ENCODE measurements at places on chromosomes 1 and 21.
A peak's percentile ranks its signal among the peaks of the same experiment; 100 is the strongest.

GRCh38 chr1:19370453-19371170, 58.5 kb downstream of the SLC66A1 start:
- no peak for DNase-seq

DNA sequence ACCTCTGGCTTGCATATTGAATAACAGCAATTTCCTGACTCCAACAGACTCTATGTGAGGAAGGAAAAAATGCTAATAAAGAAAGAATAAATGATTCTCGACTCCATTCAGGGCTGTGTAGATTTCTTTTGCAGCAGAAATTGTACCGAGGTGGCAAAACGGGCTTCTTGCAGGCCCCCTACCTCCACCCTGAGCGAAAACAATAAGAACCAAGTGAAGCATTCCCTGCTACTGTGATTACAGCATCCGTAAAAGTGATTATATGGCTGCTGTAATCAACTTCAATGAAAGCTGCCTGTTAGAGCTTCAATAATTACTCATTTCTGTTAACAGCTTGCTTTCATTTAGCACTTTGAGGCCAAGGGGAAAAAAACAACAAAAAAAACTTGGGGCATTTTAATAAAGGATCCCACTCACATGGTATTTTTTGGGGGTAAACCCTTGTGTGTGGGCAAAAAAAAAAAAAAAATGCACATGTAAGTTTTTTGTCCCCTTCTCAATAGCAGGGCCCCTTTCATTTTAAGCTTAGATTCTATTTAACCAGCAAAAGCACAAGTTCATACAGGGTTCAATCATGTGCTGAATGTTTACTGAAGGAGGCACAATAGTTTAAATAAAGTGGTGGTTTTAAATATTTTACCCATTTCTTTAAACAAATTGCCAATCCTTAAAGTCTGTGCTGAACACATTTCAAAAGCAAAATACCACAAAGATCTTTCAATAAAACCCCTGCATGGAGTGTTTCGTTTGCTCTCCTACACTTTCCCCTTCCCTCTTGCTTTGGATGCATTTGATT, 271.6 kb downstream of the LMO4 start:
- no peak for DNase-seq

DNA sequence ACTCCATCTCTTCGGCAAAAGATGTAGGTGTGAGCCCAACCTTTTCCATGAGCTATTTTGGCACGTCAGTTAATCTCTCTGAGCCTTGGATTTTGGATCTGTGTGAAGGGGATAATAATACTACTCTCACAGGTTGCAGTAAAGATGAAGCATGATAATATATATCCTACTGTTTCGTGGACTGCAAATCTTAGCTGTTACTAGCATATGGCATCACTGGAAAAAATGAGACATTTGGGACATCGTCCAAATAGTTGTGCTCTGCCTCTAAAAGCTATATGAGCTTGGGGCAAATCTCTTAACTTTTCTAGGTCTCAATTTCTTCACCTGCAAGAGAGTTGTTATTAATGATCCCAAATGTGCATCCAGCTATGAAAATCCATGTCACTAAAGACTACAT, 147.4 kb upstream of the ZRANB2 start:
- DNase-seq = no peak

DNA sequence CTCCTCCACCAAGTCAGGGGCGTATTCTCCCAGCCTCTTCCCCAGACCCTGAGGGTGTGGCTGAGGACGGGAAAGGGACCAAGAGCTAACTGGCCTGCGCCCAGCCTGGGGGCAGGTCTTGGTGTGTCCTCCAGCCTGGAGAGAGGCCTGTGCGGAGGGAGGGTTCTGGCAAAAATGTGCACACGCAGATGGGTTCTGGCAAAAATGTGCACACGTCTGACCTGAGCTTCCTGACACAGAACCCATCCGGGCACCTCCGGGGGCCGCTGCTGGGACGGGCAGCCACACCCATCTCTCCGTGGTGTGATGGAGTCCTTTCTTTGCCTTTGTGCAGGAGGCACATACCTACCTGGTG, 23.1 kb upstream of the PKP1 start:
- no peak for DNase-seq

DNA sequence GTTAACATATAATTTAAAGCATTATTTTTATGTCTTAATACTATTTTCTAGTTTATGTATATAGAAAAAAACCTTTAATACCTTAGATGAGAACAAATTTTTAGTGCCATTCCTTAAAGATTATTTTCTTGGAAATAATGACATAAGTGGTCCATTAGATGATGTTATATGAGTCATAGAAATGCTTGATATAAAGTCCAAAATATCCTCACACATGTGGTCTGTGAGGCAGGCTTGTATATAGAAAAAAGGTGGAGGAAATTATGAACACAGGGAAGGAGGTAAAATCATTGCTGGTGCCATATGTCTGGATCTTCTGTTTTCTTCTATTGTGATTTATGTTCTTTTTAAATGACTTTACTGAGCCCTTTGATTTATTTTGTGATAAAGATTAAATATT, 79.3 kb downstream of the MAP3K7CL start:
- no peak for DNase-seq

GRCh38 chr1:1039145-1039910, 19.4 kb downstream of the AGRN start:
- DNase-seq = no peak

- no peak for DNase-seq
These were observed 9.0 kb downstream of the TRAF5 start for GRCh38 chr1:211335522-211336157.

GRCh38 chr1:25051906-25052305, 121.8 kb upstream of the RUNX3 start:
- DNase-seq = no peak

- DNase-seq = no peak
These were observed 12.3 kb downstream of the BTBD19 start for GRCh38 chr1:44820328-44821239.

DNA sequence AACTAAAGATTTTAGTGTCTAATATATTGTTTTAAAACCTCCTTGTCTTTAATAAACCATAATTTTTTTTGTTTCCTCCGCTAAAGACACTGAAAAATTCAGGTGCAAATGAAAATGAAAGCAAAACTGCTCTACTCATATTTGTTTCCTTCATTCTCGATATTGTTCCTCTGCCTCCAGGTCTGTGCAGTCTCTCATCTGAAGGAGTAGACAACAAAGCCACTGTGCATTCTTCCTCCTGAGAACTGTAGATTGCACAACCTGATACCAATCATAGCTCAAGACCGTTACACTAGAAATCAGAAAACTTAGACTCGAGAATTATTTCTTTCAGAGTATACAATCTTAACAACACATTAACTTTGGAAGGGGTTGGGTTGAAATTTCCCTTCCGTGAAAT, 373.1 kb upstream of the CXADR start:
- DNase-seq = peak; percentile 7

- peak; percentile 1 for DNase-seq
These were observed 58.2 kb upstream of the ADAR start for GRCh38 chr1:154666051-154666790.

DNA sequence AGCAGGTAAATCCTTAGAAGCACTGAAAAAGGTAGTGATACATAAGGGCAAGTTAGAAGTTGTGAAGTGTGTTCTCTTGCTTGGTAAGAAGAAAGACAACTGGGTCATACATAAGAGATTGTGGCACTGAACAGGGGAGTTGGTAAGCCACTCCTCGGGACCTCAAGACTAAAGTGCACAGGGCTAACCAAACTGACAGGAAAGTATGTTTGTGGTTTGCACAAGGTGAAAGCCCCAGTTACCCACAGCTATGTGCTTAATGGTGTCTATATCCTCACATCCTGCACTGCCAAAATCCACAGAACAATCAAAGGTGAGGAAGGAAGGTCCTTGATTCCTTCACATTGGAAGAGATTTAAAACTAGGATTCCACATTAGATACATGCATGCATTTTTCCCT, 276.5 kb downstream of the DNM3 start:
- no peak for DNase-seq

DNA sequence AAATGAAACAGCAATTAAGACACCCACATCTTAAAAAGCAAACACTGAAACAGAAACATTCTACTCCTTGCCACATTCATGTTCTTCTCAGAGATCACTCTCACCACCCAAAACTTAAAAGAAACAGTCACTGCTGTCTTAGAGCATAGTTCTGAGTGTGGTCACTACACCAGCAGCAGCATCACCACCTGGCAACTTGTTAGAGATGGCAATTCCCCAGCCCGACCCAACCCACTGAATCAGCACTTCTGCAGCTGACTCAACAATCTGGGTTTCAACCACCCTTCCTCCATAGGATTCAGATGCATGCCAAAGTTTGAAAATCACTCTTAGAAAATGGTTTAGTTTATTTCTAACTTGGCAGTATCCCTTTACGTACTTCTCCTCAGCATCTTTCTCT, 126.1 kb downstream of the CDC42BPA start:
- peak; percentile 82 for DNase-seq

- no peak for DNase-seq
These were observed 51.9 kb upstream of the DMRTA2 start for GRCh38 chr1:50474859-50475809.

GRCh38 chr1:29756901-29757725, 520.8 kb downstream of the PTPRU start:
- no peak for DNase-seq

GRCh38 chr1:53662169-53662568, 76.8 kb downstream of the GLIS1 start:
- no peak for DNase-seq

- DNase-seq = peak; percentile 26
These were observed 30.0 kb downstream of the ADAMTS1 start for GRCh38 chr21:26815197-26815596.

- DNase-seq = no peak
These were observed 512.1 kb downstream of the LMO4 start for GRCh38 chr1:87840767-87841166.

- DNase-seq = peak; percentile 64
These were observed 4.9 kb downstream of the PTPN7 start for GRCh38 chr1:202155478-202156021.

DNA sequence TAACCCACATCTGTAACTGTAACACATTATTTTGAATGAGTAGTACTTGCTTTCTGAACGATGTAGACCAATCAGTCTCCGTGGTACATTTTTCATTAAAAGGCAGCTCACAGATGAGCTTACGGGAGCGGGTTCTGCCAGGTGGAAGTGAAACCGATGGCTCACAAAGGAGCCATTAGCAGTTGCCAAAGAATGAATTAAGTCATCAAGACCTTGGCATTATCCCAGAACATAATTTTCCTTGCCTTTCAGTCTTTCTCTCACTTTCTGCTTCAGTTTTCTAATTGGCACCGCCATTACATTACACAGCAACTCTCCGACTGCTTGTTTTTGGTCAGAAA, 33.5 kb upstream of the UTS2 start:
- DNase-seq = no peak

GRCh38 chr1:54223441-54224202, 23.7 kb downstream of the MRPL37 start:
- no peak for DNase-seq

DNA sequence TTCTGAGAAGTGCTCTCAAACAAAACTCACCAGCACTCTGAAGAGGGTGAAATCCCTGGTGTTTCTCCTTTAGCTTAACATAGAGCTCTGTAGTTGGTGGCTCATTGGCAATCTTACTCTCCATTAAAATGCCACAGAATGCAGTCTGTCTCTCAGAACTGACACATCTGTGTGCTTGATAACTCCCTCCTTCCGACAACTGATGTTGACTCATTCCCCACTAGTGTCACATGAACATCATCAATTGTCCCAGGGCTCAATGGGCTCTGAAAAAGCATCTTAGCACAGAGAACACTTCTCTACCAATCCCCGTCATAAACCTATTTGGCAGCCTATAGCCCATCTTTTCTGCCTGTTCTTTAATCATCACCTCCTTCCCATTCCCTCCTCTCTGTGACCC, 133.2 kb upstream of the ZC3H11B start:
- DNase-seq = no peak

GRCh38 chr21:41067709-41068108, 100.3 kb upstream of the BACE2 start:
- no peak for DNase-seq

DNA sequence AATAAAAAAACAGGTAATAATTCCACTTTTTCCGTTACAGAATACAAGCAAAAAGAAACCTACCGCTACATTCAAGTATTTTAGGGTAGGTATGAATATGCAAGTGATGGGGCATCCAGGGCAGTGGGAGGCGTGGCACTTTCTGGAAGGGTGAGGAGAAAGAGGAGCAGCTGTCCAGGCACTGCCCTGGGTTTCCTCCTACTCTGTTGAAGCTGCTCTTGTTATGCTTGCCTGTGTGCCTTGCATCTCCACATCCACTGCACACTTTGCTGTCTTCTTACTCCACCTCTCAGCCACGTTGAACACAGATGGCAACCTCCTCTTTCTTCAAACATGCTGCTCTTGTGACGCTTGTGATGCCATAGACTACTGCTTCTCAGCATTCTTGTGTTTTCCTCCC, 83.2 kb downstream of the RPE65 start:
- DNase-seq = no peak

DNA sequence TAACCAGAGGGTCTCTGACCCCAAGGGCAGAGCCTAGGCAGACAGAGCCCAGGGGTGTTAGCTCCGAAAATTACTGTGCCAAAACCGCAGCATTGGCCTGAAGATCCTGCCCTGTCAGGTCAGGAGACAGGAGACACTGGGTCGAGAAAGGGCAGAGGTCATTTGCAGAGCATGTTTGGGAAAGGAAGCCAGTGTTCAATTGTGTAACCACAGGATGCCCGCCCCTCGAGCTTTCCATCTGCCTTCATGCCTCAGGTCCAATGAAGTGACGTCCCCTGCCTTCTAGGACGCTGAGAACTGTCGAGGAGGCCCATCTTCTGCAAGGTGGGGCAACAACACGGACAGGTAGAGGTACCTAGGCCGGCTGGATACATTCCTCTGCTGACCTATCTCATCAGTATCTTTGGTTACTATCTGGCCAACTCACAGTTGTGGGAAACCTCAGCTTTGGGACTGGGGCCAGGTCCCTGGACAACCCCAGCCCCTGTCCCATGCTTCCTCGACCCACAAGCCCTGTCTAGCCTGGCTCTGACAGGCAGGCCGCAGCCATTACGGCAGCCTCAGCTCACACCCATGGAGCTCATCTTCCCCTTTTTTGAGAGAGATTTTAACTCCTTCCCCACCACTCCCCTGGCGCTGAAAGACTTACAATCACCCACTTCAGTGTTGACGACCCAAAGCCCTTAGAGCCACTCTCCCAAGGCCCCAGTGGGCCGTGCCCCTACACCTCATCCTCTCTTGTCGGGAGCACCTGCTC, 1.3 kb downstream of the ARL8A start:
- DNase-seq = no peak

- DNase-seq = no peak
These were observed 44.2 kb upstream of the PIGV start for GRCh38 chr1:26743426-26744059.

DNA sequence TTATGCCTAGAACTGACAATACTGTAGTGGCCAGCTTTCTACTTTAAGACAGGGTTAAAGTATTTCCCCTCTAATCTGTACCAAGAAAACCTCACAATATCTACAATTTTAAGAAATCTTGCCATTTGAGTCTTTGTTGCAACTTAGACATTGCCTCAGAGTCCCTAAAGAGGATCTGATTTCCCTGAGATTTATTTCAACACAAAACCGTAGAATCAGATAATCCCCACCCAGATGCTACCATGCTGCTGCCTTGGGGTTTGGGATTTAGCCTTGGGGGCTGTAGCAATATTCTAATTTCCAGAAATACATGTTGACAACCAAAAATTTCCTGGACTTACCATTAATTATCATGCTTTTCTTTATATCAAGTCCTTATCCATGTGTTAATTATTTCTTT, 50.3 kb upstream of the DENND1B start:
- no peak for DNase-seq

All from amniotic epithelial cell (primary cell).